Stimulated activated CD4-positive, alpha-beta T cell treated with anti-CD3 and anti-CD28 coated beads, TNF-alpha, amount 100 ng/mL, for 4 hours (primary cell): ENCODE measurements at places on chromosomes 3 and 15.

- DNase-seq, result no peak
Measured at GRCh38 chr3:133246119-133246518, 153.7 kb upstream of the BFSP2 start.

DNA sequence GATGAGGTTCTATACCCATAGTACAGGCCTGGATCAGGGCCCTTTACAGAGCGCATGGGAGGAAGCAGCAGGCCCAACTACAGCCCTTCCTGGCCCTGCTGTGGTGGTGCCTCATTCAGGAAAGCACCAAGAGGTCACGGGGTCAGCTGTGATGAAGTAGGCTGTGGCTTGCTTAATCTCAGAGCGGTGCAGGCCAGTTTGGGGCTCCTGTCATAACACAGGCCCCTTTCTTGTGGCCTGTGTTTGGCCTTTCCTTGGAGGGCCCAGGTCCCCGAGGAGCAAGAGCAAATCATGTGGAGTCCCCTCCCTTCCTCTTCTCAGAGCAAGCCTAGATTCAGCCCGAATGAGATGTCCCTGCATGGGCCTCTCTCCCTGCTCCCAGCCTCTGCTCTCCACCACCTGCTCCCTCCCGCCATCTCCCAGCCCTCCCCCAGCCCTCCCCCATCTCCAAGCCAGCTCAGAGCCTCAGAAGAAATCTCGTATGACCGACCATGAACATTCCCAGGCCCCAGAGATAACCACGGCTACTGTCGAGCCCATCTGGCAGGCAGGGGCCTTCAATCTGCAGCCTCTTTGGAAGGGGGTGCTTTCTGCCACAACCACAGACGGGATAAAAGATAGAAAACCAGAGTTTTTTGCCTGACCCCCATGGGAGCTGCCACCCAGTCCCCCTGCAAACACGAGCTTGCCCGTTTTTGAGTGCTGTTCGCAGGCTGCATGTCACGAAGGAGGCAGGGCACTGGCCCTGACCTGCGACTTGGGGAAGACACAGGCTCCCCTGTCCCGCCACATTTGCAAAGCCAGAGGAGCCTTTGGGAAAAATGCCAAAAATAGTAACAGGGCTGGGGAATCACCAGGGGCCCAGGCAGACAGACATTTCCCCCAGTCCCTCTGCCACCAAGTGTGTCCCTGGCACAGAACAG is 32.3 kb upstream of the DUSP7 start:
- no peak for DNase-seq

GRCh38 chr3:182697345-182697919 is 95.9 kb upstream of the ATP11B start:
- no peak for DNase-seq

GRCh38 chr15:76737573-76737972 is 167.6 kb downstream of the SCAPER start:
- DNase-seq, result no peak

DNA sequence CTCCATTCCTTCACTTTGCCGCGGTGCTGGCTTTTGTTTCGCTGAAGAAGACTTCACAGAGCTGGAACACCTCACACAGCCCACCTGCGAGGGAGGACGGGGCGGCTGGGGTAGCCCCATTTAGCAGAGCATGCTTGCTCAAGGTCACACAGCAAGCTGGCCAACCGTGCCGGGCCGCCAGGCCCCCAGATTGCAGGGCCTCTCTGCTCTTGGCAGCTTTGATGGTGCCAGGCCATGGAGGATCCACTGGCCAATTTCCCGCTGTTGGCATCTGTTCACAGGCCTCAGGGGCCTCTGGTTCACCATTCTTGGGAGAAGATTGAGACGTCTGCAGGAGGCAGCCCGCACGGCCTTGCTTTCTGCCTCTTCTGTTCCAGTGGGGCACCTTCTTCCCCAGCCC is 77.9 kb upstream of the LINGO1 start:
- DNase-seq, result no peak

DNA sequence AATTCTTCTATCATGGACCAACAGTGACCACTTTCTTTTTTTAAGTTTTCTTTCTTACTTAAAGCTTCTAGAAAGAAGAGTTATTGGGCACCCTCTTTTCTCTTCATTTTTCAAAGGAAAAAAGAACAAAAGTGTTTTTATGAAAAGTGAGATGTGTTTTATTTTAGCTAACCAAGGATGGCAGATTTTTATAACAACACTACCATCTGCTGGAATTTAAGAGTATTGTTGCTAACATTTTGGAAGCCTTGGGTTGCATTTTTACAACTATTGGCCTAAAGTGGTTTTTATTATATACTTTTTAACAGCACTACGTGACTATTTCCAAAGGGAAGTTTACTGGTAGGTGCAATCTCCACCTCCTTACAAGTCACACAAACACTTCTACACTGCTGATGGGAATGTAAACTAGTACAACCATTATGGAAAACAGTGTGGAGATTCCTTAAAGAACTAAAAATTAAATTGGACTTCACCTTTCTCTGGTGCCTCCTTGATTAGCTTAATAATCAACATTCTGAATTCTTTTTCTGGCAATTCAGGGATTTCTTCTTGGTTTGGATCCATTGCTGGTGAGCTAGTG is 237.7 kb upstream of the AGTR1 start:
- no peak for DNase-seq

GRCh38 chr3:194255252-194256039 is 95.7 kb downstream of the CPN2 start:
- peak; percentile 4 for DNase-seq

DNA sequence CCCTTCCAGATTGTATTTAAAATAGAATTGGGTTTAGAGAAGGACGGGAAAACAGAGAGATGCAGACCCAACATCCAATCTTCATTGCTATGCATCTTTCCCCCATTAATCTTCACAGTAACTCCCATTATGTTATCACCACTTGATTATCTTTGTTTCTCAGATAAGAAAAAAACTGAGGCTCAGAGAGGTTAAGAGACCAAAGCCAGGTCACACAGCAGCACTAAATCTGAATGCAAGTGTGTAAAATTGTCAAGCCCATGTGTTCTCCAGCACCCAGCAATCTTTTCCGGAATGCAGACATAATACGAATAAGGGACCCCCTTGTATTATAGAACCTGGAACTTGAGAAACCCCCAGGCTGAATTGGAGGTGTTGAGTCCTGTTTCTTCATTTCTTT is 80.5 kb upstream of the TRIM42 start:
- no peak for DNase-seq

DNA sequence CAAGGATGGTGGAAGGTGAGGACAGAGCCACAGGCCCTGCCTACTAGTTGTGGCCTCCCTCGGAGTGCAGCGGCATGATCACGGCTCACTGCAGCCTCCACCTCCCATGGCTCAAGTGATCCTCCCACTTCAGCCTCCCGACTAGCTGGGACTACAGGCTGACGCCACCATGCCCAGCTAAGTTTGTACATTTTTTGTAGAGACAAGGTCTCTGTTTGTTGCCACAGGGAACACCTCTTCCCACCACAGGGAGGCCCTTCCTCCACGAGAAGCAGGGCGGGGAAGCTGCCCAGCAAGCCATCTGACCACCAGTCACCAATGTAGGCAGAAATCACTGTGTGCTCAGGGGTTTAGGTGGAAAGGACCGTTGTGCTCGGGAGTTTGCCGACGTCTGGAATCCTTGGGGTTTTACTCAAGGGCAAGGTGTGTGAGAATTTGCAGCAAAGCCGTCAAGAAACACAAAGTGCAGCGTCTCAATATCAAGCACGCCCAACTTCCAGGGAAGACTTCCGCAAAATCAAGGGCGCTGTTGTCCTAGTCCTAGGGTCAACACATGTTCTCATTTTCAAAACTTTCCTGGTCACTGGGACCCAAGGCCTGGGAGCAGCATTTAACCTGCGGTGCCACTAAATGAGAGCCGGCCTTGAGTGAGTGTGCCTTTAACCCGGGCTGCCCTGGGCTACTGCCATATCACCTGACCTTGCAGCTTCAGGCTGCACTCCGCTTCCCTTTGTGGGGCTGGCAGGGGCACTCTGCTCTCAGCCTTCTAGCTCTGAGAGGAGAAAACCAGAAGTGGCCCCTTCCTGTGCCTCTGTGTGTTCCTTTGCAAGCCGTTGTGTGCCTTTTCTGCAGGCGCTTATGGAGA is 65.7 kb downstream of the SLC12A8 start:
- no peak for DNase-seq

DNA sequence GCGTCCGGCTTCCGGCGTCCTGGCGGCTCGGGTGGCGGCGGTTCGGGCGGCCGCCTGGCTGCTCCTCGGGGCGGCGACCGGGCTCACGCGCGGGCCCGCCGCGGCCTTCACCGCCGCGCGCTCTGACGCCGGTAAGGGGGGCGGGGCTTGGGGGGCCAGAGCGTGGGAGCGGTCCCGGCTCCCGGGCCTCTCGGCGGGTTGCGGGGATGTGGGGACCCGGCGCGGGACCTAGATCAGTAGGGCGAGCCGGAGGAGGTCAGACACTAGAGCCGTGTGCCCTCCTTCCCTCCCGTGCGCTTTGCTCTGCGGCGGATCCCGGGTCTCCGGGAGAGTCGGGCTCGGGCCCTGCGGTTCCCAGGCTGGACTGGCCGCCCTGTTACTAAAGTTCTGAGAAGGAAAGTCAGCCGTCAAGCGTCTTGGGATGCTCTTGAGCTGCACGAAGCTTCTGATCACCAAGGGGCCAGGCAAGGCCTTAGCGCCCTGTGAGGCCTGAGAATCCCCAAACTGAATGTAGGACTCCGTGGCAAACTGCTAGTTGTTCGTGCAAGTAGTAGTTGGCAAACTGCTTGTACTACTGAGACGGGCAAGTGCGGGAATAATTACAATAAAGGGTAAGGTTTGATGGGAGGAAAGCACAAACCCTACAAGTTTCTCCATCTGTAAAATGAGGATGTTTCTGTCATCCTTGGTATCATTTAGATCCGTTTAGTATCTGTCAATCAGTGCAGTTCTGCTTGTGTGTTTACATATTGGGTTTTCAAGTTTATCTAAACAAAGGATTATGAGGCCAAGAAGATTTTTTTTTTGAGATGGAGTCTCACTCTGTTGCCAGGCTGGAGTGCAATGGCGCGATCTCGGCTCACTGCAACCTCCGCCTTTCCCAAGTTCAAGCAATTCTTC is 587 bp downstream of the PIGX start:
- peak; percentile 43 for DNase-seq

DNA sequence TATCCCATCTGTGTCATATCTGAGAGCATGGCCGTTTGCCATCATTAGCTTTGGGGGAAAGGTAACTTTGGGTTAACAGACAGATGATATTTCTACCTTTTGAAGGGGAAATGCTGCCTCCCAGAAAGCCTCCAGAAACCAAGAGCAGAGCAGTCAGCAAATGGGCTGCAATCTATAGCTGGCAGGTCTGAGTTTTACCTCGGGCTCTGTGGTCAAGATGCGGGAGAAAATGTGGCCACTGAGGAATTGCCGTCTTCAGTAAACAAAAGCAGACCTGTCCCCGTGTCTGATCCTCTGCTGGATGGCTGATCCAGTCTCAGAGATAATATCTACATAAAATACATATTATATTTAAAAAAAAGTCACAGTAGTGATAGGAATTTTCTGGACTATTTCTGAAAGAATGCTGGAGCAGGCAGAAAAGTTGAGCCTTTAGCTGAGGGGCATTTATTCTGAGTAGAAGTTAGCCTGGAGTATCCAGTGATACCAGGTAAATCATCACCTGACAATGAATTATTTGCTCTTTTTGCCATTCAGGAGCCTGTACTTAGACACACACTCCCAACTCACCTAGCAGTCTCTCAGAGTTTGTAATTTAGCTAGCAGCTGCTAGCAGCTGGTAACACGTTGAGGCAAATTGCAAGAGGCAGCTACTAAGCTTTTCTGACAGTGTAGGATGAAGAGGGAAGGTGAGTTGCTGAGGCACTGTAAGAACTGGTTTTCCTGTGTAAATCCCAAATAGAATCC is 285.3 kb upstream of the RARB start:
- no peak for DNase-seq

- no peak for DNase-seq
Measured at GRCh38 chr15:80777826-80778620, 1.1 kb upstream of the CEMIP start.

GRCh38 chr15:36156879-36157427 is 422.5 kb upstream of the CDIN1 start:
- no peak for DNase-seq

DNA sequence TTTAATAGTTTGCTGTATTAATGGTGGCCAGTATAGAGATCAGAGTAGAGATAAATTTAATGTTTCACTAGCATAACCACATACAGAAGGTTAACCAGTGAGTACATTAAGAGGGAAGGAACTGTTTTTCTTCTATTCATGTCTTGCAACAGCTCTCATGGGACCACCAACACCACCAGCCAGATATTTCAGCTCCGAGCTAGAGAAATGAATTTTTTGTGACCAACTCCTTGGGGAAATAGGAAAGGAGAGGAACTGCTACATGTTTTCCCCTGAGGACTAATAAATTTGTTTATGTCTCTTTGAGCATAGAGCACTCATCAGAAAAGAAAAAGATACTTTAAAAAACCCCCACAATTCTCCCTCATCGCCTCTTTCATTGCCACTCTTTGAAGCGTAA is 247.5 kb downstream of the MBNL1 start:
- no peak for DNase-seq

DNA sequence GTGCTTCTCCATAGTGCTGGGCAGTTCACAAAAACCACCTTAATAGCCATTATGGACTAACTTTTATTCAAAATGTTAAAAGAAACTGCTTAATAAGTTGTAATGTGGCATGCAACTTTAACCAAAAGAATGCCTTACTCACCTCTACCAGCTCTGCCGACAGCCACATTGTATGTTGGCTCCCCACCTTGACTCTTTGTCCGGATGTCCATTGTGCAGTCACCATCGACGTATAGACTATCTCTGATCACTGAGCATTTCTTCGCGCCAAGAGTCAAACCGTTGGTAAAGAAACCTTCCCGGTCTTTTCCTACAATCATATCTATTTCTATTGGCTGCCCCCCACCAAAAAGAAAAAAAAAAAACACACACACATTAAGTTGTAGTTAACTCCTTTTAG is 2.5 kb downstream of the PFN2 start:
- no peak for DNase-seq

- DNase-seq, result no peak
Measured at GRCh38 chr3:7615043-7615442, 754.1 kb downstream of the GRM7 start.

DNA sequence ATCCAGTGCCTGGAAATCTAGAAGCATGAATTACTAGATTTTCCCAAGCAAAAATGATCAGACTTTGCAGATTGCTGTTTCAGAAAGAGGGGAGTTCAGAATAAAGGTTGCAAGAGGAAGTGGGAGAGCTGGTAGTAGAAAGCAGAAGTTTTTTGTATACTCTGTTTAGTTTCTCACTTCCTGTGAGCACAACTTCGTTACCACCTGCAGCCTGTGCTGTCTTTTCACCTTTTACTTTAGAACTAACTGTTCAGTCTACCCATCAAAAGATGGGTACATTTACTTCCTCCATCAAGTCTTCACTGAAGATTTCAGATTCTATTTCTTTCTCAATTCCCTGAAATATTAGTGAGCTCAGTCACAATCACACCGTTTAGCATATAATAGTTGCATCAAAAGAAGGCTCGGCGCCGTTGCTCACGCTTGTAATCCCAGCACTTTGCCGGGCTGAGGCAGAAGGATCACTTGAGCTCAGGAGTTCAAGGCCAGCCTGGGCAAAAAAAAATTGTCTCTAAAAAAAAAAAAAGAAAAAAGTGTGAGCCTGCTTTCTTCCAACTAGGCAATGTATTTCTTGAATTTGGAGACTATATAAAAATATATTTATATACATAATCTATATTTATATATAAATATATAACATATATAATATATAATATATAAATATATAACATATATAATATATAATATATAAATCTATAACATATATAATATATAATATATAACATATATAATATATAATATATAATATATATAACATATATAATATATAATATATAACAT is 1.8 kb upstream of the CEP97 start:
- no peak for DNase-seq
